ENCODE measurements at places on chromosomes 4 and X. TPM values are rescaled to one million over a fixed set of nuclear protein-coding genes. Genes with fewer than 3 reads are reported as not detected.

DNA sequence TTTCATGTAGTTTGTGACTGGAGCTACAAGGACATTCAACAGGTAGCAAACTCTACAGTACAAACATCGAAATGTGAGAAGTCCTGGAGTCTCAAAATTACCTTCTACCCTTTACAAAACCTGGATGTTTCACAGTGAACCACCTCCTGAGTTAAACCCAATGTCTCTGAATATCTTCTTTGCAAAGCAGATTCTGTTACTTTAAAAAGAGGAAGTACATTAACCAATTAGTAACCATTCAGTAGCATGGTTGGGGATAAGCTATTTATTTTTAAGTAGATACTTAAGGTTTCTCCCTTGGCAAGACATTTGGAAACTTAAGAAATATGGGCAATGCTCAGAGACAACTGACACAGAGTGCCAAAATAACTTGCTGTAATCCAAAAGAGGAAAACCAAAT is 371.9 kb upstream of the NWD2 start:
- DNase-seq, result no peak
- no peaks in the 10 kb centered on the region for H3K27me3 ChIP-seq
- H3K36me3 ChIP-seq, result no peaks in the 10 kb centered on the region
- H3K27ac ChIP-seq, result no peak overlapping the region

The FBXW7 gene
- total RNA-seq, result 68.5 TPM

The ADH7 gene
- total RNA-seq, result not detected

DNA sequence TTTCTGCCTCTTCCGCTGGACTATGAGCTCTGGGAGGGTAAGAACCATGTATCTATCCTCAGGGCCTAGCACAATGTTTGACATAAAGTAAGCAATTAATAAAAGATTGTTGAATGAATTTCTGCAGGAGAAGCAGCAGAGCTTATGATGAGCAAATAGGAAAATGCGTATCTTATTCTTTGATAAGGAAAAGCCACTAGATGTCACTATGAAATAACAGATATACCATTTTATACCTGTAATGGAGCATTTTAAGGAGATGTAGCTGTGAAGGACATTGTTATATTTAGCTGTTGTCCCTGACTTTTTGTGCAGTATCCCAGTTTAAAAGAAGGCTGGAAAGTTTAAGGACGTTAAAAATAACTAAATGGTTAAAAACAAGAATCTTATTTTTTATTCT is 147.2 kb upstream of the MBNL3 start:
- H3K4me3 ChIP-seq, result no peak overlapping the region
- no peaks in the 10 kb centered on the region for H3K4me1 ChIP-seq
- no peaks in the 10 kb centered on the region for H3K27me3 ChIP-seq
- no peak overlapping the region for H3K27ac ChIP-seq
- no peak for DNase-seq

GRCh38 chr4:119152741-119153140 is 17.1 kb downstream of the MYOZ2 start:
- no peaks in the 10 kb centered on the region for H3K36me3 ChIP-seq
- H3K27me3 ChIP-seq, result no peaks in the 10 kb centered on the region
- H3K4me3 ChIP-seq, result no peak overlapping the region
- DNase-seq, result no peak
- no peak overlapping the region for H3K27ac ChIP-seq

The STIM2 gene
- total RNA-seq, result 35.0 TPM

The SPIN2A gene
- total RNA-seq, result 0.71 TPM

The CHRDL1 gene
- total RNA-seq, result 8.4 TPM

- no peaks in the 10 kb centered on the region for H3K36me3 ChIP-seq
- no peak overlapping the region for H3K27ac ChIP-seq
- no peaks in the 10 kb centered on the region for H3K27me3 ChIP-seq
- no peak for DNase-seq
Measured at GRCh38 chr4:154740462-154740861, 3.3 kb upstream of the LRAT start.

Data from testis (tissue), 5 donors.